LHCN-M2 (cell line): ENCODE measurements at places on chromosomes 4 and X.
A peak's percentile ranks its signal among the peaks of the same experiment; 100 is the strongest.

DNA sequence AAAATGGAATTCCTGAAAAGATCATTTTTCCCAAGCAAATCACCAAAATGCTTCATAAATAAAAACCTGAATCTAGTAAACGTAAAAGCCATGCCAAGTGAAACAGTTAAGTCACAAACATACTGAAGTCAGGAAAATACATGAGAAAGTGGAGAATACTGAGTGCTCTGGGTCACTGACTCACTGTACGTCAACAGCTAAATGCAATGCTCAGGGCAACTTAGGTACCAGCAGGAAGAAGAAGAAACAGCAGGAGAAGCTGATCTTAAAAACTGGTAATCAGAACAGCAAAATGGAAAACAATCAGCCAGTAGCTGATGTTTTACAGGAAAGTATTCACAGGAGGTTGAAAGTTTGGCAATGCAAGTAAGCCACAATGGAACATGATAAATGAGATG is 252.6 kb upstream of the ETNPPL start:
- DNase-seq: no peak

DNA sequence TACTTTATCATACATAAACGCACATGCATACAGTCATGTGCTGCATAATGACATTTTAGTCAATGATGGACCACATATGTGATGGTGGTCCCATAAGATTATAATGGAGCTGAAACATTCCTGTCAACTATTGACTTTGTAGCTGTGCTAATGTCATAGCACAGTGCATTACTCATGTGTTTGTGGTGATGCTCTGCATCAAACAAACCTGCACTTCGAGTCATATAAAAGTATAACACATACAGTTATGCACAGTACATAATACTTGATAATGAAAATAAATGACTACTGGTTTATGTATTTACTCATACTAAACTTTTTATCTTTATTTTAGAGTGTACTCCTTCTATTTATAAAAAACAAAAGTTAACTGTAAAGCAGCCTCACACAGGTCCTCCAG is 60.5 kb upstream of the MCUB start:
- DNase-seq: peak; percentile 3

- DNase-seq: peak; percentile 51
These were observed 855 bp downstream of the KLF3 start for GRCh38 chr4:38664706-38665401.

- DNase-seq: no peak
These were observed 53.8 kb downstream of the ARHGAP6 start for GRCh38 chrX:11611965-11612364.

DNA sequence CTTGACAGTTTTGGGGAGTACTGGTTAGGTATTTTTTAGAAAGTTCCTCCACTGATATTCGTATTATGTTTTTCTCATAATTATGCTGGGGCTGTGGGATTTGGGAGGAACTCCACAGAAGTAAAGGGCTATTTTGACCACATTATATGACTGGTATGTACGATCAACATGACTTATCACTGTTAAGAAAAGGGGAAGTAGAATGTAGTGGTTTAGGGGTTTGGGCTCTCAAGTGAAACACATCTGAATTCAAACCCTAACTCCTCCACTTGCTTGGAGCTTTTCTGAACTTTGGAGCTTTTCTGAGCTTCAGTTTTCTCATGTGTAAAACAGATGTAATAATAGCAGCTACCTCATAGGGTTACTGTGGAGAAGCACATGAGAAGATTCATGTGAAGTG is 96.4 kb upstream of the C1GALT1C1 start:
- DNase-seq: no peak
